T-helper 17 cell (primary cell): ENCODE measurements at places on chromosomes 5 and 9.

DNA sequence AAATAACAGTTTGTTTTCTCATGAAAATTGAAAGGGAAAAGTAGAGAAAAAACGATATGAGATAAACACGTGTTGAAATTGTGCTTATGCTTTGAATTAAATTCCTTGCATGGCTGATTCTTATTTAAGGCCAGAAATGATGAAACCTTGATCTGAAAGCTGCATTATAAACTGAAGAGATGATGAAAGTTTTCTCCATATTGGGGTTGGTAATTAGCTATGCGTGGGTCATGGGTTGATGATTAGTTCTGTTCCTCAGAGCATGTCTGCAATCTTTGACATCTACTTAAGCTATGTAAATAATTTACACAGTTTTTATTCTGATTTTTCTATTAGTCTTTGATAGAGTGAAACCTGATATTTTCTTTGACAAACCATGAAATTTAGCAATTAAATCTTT, 264.1 kb downstream of the CD180 start:
- DNase-seq, result no peak

- no peak for DNase-seq
These were observed 772.1 kb upstream of the CDH9 start for GRCh38 chr5:27810458-27810857.

DNA sequence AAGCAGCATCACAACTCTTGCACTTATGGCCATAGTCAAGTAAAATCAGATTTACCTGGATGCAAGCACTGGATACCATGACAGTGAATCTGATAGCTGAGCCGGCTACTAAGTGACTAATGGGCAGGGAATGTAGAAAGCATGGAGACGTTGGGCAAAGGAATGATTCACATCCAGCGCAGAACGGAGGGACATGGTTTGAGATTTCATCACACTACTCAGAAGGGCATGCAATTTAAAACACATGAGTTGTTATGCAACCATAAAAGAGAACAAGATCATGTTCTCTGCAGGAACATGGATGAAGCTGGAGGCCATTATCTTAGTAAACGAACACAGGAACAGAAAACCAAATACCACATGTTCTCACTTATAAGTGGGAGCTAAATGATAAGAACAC, 169.1 kb upstream of the PIK3R1 start:
- no peak for DNase-seq

DNA sequence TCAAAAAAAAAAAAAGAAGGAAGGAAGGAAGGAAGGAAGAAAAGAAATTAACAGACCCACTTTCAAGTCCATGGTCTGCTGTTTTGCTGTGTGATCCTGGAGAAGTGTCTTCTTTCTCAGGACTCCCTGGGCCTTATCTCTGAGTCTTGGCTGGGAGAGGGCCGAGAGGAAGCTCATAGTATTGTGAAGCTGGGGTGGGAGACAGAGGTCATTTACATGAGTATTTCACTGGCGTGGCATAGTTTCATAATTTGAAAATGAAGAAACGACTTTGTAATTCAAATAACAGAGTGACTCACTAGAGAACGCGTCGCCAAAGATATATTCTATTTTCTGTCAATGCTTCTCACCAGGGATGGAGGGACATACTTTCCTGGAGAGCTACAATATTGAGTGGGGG, 2.4 kb upstream of the C9orf50 start:
- DNase-seq, result no peak

- no peak for DNase-seq
These were observed 38.8 kb upstream of the LIFR start for GRCh38 chr5:38595132-38595745.

GRCh38 chr9:110971705-110972104, 66.6 kb downstream of the LPAR1 start:
- DNase-seq, result no peak

- no peak for DNase-seq
These were observed 245.8 kb downstream of the SPATA31D1 start for GRCh38 chr9:82234160-82234943.

DNA sequence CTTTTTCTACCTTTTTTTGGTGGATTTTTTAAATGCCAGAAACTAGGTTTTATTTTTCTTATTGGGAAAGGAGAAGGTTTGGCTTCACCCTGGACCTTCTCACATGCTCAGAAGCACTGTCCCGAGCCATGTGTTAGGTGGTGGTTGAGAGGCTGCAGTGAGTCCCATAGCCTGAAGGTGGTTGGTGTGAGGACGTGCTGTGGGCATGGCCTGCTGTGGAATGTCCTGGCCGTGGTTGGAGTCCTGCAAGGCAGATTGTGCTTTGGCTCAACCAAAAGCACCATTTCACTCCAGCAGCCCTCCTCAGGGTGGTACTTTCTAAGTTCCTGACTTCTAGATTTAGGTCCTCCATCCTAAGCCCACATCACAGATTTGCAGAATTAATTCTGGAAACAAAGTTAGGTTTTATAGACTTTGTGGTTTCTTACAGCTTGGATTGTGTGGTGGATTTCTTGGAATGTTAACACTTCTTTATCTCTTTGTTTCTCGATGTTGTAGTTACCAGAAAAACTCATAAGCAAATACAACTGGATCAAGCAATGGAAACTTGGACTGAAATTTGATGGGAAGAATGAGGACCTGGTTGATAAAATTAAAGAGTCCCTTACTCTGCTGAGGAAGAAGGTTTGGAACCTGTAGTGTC, 22.6 kb downstream of the OTULIN start:
- no peak for DNase-seq

DNA sequence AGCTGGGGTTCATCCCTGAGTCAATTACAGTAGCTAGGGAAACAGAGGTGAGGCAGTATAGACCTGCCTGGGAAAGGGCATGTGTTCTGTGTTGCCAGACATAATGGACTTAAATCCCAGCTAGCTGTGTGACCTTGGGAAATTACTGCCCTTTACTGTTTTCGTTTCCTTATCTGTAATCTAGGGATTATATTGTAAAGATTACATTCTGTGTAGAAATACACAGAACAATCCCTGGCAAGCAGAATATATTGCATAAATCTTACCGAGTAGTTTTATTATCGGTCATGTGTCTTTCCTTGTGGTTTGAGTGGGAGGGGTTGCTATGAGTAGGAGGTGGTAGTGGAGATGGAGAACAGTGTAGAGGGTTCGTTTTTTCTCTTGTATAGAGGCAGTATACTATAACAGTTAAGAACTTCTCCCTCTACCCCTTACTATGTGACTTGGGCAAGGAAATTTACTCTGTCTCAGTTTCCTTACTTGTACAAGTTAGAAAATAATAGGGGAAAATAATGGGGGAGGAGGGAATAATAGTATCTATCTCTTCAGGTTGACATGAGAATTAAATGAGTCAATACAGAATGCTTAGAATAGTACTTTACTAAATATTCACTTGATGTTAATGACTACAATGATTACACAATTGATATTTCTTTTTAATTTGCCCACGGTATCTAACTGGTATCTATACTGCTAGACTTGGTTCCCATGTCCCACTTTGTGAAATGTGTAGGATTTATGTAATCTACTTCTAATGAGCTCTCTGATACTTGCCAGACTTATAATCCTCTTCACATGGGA, 7.1 kb upstream of the DMXL1 start:
- no peak for DNase-seq

- DNase-seq, result no peak
These were observed 22.4 kb upstream of the KIF12 start for GRCh38 chr9:114121227-114122135.

DNA sequence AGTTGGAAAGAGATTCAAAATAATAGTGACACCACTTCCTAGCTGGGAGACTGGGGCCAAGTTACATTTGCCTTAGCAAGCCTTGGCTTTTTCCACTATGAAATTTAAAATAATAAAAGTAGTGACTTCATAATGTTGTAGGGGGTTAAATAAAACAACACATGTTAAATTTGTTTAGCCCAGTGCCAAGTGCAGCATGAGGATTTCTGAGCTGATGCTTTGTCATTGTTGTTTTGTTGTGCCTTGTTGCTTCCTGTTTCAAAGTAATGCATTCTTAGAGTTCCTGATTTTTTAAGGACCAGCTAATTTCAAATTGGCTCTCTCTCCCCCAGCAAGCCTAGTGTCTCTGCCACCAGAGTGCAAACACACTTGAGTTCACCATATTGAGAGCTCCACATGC, 270.7 kb upstream of the PAPPA start:
- no peak for DNase-seq

DNA sequence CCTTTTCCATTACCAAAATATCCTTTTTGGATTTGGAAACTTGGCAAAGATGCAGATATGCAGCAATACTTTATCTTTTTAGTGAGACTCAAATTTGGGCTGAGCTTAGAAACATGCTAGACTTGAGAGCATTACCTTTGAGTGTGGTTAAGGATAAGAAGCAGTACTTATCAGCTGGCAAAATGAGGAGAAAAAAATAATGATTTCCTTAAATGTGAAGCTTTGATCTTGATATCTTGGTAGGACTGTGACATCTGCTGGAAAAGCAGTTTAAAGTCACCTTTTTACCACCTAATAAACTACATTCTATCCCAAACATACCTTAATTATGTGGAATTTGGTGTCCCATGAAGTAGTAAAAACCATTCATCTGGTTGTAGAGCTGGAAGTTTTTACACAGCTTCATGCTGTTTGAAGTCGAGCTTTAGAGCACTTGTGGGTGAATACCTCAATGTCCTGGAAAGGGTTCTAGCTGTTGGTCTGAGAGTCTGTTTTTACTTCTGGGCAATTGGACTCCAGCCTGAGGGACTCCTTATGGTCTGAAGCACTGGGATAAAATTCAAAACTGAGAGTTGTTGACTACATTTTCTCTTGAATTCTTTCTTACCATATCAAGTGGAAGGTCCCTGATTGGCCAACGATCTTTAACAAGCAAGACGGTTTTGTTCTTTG, 53.4 kb downstream of the LRRC70 start:
- no peak for DNase-seq

DNA sequence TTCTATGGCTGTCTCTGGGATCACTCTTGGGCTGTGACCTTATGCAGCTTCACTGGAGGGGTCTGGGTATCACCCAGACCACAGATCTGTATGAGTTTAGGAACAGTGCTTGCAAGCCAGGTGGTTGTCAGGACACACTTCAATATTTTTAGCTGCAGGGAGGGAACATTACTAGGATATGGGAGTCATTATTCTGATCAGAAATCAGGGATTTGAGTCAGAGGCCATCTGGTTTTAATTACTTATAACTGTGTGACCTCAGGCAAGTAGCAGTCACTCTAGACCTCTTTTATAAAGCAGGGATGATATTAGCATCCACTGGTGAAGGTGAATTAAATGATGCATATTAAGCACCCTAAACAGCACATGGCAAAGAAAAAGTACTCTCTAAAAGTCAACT, 60.1 kb upstream of the NMUR2 start:
- no peak for DNase-seq

GRCh38 chr5:160957312-160957861, 105.4 kb upstream of the ATP10B start:
- no peak for DNase-seq

- DNase-seq, result no peak
These were observed 43.0 kb upstream of the GAS1 start for GRCh38 chr9:86990290-86990689.

GRCh38 chr5:101306391-101307137, 403.5 kb upstream of the ST8SIA4 start:
- DNase-seq, result no peak

- no peak for DNase-seq
These were observed 247.7 kb downstream of the PJA2 start for GRCh38 chr5:109161914-109162683.

GRCh38 chr9:13939134-13939533, 374.8 kb downstream of the NFIB start:
- DNase-seq, result no peak

DNA sequence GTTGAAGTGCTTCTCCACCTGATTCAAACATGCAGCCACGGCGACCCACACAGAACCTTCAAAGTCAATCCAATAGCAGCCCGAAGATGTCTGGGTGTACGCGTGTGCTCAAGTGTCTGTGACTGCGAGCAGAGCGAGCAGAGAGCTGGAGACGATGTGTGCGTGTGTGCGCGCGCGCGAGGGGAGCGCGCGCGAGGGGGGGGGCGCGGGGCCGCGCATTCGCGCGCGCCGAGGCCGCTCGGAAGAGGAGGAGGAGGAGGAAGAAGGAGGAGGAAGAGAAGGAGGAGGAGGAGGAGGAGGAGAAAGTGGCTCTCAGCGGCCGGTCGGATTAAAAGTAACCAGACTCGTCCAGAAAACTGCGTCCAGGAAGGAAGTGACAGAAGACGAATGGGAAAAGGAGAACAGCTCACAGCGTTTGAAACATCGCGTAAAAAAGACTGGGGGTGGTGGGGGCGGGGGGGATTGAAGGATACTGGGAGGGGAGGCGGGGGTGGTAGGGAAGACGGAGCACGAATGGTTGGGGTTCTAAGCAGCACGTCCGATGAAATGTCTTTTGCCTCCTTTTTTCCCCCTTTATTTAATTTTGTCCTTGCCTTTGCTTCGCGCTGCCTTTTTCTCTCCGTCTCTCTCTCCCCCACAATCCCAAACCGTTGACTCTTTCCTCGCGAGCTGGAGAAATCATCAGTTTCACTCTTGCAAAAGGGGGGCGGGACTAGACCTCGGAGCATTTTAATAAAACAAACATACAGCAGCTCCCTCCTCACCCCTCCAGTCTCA, at the start of gene MEF2C:
Gene MEF2C, minus strand, starts transcription at position 126 of the 777 bp plus-strand sequence. CDS start 59,396 bp downstream, outside the sequence.
- no peak for DNase-seq
